Cortex of kidney (tissue), 1 donor: ENCODE measurements at places on chromosomes 11 and 22.

DNA sequence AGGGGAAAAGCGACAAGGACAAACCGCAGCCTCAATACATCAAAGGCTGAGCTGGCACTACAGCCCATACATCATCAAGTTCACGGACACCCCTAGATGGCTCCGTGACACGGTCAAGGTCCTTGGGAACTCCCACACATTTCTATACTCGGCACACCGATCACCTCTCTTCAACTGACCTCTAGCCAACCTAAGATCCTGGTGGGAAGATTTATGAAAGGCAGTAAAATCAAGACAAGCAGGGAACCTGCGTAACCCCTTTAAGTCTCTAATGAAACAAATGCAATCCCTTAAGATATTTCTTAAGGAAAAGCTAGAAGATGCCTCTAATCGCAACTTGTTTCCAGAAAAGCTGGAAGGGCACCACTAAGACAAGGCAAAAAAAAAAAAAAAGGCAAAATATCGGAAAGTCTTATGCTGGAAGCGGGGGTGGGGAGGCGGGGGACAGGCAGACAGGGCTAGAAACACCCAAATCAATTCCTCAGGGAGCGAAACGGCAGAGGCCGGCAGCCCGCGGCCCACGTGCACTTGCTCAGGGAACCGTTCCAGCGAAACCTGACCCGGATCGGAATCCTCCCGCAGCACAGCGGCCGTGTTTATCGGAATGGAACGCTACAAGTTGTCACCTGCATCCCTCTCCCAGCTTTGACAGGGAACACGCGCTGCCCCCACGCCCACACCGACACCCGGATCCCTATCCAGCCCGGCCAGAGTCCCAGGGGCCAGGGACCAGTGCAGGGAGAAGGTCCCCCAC lies 1.4 kb downstream of the ARHGAP20 start:
- DNase-seq = no peak

DNA sequence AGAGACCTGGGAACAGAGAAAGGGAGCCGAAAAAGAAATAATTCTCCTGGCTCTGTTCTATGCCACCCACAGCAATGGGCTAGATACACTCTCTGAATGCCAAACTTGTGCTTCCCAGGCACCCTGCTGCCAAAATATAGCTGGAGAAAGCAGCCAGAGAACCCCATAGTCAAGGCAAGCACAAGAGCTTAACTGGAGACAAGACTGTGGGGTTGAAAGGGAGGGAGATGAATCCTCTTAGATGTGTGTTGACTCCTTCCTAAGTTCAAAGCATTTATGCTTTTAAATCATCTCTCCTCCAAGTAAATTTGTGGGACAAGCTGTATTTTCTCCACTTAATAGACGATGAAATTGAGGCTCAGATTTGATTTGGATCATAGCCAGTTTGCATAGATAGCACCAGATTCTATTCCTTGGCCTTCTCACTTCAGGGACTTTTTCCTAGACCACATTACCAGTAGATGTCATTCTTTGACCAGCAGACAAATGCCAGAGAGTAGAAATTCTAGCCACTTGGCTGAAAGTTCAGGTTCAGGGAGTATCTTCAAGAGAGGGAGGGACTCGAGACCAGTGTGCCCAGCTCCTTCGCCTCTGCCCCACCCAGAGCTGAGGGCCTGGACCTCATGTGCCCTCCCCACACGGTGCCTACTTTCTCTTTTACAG lies 16.5 kb upstream of the ETS1 start:
- DNase-seq = no peak

- no peak for DNase-seq
Measured at GRCh38 chr22:30260682-30261081, 6.0 kb downstream of the OSM start.

DNA sequence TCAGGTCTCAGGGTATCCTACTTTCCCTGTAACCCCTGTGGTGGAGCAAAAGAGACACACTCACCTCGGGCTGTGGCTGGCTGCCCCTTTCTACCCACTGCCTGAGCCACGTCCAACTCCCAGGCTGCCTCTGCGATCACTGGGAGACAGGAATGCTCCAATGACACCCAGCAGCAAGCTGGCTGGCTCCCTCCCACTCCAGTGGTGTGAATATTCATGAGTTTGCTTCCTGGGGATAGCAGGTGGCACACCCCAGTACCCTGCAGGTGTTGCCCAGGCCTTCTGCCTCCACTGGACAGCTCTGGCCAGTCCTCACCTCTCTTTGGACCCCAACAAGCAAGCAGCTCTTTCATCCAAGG lies 9.7 kb downstream of the GAL3ST1 start:
- DNase-seq = no peak

GRCh38 chr11:123241874-123242543 lies 47.0 kb upstream of the CLMP start:
- no peak for DNase-seq

GRCh38 chr22:46335201-46336118 lies at the start of gene TRMU:
Gene TRMU, plus strand, starts transcription at chr22:46335714. Its CDS starts 51 bp downstream, at chr22:46335765.
- no peak for DNase-seq

- DNase-seq = no peak
Measured at GRCh38 chr11:69499918-69500284, 18.4 kb downstream of the LINC01488 start.

DNA sequence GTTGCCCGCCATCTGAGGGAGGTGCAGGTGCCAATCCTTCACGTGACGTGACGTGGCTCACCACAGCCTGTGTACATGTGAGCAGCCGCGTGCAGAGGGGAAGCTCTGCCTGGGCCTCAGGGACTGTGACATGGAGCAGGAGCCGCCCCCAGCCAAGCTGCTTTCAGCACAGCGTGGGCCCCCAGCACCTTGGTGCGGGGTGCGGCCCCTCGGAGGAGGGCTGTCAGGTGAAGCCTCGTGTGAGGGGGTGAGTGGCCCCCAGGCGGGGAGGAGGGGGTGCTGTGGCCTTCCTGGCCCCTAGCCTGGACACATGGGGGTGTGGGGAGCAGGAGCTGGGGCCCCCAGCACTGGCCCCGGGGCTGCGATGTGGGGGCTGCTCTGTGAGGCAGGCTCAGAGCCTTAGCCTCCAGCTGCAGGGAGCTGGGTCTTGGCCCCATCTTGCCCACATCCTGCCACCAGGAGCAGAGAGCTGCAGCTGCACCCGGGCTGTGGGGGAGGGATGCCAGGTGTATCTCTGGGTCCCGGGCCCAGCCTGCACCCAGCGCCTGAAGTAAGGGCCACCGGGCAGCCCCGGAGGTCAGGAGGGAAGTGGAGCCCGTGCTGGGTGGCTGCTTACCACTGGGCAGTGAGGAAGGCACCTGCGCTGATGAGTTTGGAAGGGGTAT lies at the start of gene ADORA2A:
ADORA2A (plus strand) TSS at position 100 of the 665 bp plus-strand sequence. CDS start 5,806 bp downstream, outside the sequence.
- no peak for DNase-seq

- DNase-seq = no peak
Measured at GRCh38 chr11:47788181-47788580, 21.0 kb upstream of the FNBP4 start.
